ENCODE measurements at places on chromosomes 5 and 9.

GRCh38 chr5:168005093-168005492 lies 286.4 kb upstream of the WWC1 start:
- no peak overlapping the region for H3K27ac ChIP-seq
- H3K36me3 ChIP-seq = no peaks in the 10 kb centered on the region
- no peak overlapping the region for H3K4me3 ChIP-seq
- H3K27me3 ChIP-seq = no peaks in the 10 kb centered on the region
- no peak for DNase-seq
- no peaks in the 10 kb centered on the region for H3K4me1 ChIP-seq

DNA sequence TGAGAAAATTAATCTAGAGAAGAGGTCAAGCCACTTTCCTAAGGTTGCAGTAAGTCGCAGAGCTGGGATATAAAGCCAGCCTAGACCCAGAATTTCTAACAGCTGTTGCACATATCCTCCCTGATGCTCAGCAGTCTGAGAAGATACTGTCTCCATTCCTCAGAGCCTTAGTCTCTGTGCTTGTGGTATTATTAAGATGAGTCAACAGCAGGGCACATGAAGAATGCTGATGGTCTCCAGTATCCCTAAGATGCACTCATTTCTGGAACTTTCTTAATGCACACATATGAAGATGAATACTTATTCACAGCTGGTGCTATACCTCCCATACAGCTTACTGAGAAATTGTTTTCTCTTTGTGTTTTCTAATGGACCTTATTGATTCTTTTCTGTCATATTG lies 32.5 kb downstream of the SGCD start:
- no peak overlapping the region for H3K27ac ChIP-seq
- H3K36me3 ChIP-seq = no peaks in the 10 kb centered on the region
- no peak for DNase-seq
- no peak overlapping the region for H3K4me3 ChIP-seq

GRCh38 chr9:129338724-129339430 lies 160.8 kb upstream of the IER5L start:
- H3K36me3 ChIP-seq = no peaks in the 10 kb centered on the region
- H3K4me3 ChIP-seq = no peak overlapping the region
- H3K4me1 ChIP-seq = peaks cover 70% of the 10 kb centered on the region
- H3K27me3 ChIP-seq = no peaks in the 10 kb centered on the region

- no peaks in the 10 kb centered on the region for H3K27me3 ChIP-seq
- DNase-seq = no peak
- H3K27ac ChIP-seq = no peak overlapping the region
- H3K4me3 ChIP-seq = no peak overlapping the region
Measured at GRCh38 chr5:143495110-143495509, 91.6 kb upstream of the NR3C1 start.

DNA sequence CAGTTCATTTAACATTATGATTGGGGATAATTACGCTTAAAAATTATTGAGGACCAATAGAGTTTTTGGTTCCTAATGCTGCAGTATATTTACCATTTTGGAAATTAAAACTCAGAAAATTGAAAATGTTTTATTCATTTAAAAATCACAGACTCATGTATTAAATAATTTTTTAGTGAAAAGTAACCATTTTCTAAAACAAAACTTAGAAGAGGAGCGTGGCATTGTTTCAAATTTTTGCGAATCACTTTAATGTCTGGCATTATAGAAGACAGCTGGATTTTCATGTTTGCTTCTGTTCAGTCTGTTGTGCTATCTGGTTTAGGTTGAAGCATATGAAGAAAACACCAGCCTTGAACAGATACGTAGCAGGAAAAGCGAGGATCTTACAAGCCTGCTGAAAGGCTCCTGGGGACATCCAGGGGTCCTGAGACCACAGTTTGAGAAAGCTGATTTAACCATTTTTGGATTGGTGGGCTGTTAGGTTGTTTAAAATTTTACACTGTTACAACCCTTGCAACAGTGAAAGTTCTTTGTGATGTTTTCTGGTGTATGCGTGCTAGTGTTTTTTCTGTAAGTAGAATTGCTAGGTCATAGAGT lies 1.6 kb downstream of the ZFYVE16 start:
- peaks cover 39% of the 10 kb centered on the region for H3K4me1 ChIP-seq
- no peaks in the 10 kb centered on the region for H3K36me3 ChIP-seq
- H3K4me3 ChIP-seq = peak overlapping the region; percentile 72
- no peaks in the 10 kb centered on the region for H3K27me3 ChIP-seq
- DNase-seq = no peak

GRCh38 chr5:42337607-42338006 lies 85.6 kb upstream of the GHR start:
- H3K4me3 ChIP-seq = no peak overlapping the region
- H3K27me3 ChIP-seq = no peaks in the 10 kb centered on the region
- DNase-seq = no peak
- H3K27ac ChIP-seq = no peak overlapping the region
- no peaks in the 10 kb centered on the region for H3K4me1 ChIP-seq

DNA sequence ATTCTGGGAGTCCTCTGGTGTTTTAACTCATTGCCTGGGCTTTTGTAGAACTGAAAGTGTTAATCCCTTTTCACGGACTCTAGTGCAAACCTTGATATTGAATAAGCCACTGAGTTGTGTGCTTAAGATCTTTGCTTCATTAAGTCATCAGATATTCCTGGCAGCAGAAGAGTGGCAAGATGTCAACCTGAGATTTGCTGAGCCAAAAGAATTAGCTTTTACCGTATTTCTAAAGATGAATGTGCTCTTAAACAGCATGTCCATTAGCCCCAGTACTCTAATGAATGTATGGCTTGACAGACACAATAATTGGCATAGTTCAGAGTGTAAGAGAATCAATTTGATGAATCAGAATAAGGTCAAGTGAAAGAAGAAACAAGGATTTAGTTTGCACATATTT lies 87.2 kb upstream of the CDH6 start:
- no peaks in the 10 kb centered on the region for H3K27me3 ChIP-seq
- H3K4me1 ChIP-seq = no peaks in the 10 kb centered on the region
- H3K4me3 ChIP-seq = no peak overlapping the region

DNA sequence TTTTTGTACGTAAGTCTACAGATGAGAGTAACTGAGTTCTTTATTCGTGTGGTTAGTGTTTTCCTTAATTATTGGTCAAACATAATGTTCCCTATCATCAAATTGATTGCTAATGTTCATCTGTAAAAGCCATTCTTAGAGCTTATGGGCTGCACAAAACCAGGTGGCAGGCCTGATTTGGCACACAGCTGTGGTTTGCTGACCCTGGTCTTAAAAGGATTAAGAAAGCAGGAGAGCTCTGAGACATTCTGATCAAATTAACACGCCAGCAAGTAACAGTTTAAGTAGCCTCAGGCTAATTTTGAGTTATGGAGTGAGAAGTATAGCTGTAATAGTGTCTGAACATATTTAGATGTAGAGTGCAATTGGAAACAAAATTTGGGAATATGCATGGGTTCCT lies 63.2 kb downstream of the PRR16 start:
- H3K27ac ChIP-seq = no peak overlapping the region
- DNase-seq = no peak
- no peaks in the 10 kb centered on the region for H3K27me3 ChIP-seq
- peaks cover 17% of the 10 kb centered on the region for H3K4me1 ChIP-seq

DNA sequence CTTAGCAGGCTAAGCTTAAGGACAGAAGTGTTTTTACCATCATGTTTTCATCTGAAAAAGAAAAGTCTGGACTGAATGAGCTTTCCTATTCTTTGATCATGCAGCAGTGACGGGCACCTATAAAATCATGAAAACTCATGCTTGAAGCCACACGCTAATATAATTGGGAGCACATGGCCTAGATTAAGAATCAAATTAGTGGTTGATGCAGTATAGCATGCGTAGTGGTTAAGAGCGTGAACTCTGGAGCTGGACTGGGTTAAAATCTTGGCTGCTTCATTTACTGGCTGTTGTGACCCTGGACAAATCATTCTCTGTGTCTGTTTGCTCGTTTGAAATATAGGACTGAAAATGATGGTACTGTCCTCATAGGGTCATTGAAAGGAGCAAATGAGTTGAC lies 49.9 kb upstream of the IL13 start:
- no peak for DNase-seq
- no peaks in the 10 kb centered on the region for H3K36me3 ChIP-seq
- no peaks in the 10 kb centered on the region for H3K4me1 ChIP-seq

GRCh38 chr5:136205941-136206340 lies 13.0 kb upstream of the SMIM32 start:
- DNase-seq = no peak
- no peak overlapping the region for H3K27ac ChIP-seq
- no peaks in the 10 kb centered on the region for H3K36me3 ChIP-seq
- H3K4me3 ChIP-seq = no peak overlapping the region
- no peaks in the 10 kb centered on the region for H3K27me3 ChIP-seq
